Brain microvascular endothelial cell (primary cell): ENCODE measurements at places on chromosomes 1 and 21.

DNA sequence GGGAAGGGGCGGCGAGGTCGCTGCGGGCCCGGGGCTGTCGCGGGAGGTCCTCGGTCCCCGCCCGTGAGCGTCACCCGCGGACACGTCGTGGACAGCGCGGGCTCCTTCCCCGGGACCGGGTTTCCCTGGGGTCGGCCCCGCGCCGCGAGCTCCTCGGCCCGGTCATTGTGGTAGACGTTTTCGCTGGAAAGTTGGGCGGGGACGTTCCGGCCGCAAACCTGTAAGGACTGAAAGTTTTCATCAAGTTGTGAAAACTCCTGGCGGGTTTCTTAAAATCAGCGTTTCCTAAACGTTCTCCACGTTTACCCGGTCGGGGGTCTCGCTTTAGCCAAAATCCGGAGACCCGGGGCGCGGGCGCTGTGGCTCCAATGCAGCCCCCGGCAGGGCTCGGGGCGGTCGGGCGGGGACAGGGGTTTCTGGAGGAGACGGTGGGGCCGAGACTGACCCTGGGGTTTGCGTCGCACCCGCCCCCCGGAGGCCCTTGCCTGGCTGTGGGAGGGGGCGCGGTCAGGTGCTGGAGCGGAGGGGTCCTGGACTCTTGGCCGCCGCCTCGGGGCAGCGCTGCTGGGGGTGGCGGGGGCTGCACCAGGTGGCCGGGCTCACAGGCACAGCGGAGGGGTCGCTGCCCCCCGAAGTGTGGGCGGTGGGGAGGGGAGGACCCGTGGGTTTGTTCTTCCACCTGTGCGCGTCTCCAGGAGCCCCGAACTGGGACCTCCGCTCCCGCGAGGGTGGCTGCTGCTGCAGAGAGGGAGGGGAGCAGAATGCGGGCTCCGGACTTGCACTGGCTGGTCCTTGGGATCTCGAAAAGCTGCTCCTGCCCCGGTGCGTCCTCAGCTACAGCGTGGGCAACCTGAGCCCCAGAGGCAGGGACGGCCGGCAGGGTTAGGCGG, 827 bp downstream of the PRKCZ start:
- DNase-seq: no peak

- no peak for DNase-seq
Measured at GRCh38 chr1:234724516-234725176, 114.7 kb upstream of the IRF2BP2 start.

DNA sequence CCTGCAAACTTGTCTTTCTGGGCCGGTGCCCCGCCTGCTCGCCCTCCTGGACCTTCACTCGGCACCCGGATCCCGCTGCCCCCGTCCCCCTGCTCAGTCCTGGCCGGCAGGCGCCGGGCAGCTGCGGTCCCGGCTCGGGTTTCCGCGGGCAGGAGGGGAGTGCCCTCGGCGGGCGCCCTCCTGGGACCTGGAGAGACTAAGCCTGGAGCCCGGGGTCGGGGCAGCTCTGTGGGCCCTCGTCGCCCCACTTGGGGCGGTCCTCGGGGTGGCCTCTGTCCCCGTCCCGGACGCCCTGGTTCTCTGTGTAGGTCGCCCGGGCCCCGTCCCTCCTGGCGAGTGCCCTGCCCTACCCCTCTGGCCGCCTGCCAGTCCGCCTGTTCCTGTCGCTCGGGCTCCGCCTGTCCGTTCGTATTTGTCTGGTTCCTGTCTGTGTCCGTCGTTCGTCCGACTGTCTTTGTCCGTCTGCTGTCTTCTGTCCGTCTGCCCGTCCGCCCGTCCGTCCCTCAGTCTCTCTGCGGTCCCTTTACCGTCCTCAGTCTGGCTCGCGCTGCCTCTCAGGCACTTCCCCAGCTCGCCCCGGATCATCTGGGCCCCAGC, 490 bp downstream of the SERINC2 start:
- DNase-seq: peak; percentile 10

DNA sequence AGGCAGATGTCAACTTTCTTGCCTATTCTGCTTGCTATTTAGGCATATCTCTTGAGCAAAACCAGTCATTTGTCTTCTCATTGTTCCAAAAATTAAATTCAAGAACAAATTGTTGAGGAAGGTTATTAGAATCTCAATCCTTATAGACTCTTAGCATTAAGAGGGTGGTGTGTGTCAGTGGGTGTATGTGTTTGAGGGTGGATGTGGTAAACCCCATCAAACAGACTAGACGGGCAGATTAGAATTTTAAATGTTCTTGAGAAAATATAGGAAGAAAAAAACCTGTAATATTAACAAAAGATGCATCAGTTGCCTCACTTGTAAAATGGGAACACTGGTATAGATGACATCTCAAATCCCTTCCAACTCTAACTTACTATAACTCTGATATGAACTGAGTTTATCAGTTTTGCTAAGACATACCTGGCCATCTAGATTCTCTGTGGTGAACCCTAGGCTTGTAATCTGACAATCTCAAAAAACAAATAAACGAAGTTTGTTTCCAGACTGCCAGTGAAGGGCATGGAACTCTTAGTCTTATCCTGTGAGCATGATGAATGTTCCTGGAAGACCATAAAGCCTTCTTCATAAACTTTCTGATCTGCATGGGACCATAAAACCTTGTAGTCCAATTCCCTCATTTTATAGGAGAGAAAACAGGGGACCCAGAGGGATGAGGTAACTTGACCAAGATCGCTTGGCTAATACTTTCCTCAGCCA, 176.3 kb upstream of the SGIP1 start:
- no peak for DNase-seq

- peak; percentile 76 for DNase-seq
Measured at GRCh38 chr1:39625462-39626273, 13.8 kb downstream of the HEYL start.

GRCh38 chr1:239164451-239165180, 221.8 kb upstream of the CHRM3 start:
- no peak for DNase-seq

DNA sequence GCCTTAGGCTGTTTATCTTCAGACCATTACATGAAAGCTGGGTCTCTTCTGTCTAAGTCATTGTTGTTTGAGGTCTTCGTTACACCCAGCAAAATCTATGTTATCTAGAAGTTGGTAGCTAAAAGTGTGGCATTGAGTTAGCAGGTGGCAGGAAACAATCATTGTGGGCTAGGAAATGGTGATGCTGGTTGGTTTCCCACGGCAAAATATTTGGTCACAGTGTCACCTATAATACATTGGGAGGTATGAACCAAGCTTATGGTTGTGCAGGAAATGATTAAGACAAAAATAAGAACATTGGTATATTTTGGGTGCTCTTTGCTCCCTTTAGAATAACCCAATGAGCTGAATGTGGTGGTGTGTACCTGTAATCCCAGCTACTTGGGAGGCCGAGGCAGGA, 169.7 kb downstream of the TRIM33 start:
- DNase-seq: no peak

DNA sequence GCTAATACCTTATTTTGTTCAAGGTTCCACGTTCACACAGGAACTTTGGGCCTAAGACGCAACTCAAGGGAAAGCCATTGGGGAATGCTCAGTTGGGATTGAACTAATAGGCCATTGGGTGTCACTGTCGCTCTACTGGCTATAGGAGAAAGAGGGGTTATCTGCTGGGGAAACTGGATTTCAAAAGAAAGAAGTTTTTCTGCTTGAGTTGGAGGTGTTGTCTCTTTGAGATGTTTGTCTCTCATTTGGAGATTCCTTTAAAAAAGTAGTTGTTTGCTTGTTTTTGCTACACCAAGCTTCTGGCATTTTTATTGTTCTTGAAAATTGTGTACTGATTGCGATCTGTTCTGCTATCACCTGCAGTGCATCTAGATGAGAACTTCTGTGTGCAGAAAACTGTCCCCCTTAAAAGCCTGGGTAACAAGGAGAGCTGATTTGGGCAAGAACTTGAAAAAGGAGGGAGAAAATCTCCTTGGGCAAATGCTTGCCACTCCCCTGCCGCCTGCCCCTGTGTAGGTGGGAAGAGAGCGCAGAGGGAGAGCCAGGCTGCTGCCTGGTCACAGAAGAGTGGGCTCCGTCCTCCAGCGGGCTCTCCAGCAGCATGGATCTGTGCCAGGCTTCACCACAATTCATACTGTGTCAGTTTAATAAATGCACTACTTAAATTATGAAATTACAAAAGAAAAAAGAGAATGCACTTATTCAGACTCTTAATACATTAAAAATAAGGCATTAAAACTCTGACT, 39.9 kb downstream of the PEX14 start:
- DNase-seq: peak; percentile 33

- no peak for DNase-seq
Measured at GRCh38 chr1:160369087-160369486, 2.2 kb downstream of the NHLH1 start.

GRCh38 chr1:28865997-28866650, 48.2 kb upstream of the EPB41 start:
- DNase-seq: no peak

DNA sequence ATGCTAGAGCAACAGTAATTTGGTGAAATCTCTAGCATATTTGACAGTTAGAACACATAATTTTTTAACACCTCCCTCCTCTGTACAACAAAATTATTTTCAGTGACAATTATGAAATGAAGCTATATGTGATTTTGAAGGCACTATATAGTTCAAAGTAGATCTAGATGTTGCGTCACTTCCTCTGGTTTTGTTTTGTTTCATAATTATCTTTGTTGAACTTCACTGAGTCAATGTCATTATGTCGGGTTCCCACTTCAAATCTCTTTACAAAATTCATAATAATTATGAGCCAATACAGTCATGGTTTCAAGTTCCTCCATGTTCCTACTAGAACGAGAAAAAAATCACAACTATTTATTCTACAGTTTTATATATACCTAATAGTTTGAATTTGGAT, 254.8 kb upstream of the PLXNA2 start:
- DNase-seq: no peak

DNA sequence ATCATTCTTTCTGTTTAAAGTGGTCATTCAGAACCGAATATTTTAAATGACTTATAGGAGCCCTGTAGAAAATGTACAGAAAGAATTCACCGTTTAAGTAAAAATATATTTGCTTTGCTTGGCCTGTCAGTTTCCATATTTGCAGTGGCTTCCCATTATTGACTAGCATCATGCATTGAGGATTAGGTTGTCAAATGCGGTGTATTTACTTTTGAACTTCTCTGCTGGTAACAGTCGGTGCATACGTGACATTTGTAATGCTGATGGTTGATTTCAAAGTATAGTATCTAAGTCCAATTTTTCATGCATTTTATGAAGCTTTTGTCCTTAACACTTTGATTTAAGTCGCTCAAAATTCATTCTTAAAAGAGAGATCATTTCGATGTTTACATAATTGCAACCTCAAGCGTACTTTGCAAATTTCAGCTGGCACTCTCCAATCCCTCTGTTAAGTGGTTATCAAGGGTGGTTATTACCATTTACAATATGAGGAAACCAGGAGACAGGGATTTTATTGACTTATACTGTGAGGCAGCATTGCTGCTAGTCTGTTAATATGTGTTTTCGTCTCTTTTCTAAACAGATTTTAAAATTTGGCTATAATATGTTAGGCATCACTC, 201.6 kb downstream of the SDCCAG8 start:
- DNase-seq: no peak

- no peak for DNase-seq
Measured at GRCh38 chr1:95778217-95778616, 544.2 kb downstream of the RWDD3 start.

- no peak for DNase-seq
Measured at GRCh38 chr1:209688746-209689234, 13.6 kb downstream of the G0S2 start.

DNA sequence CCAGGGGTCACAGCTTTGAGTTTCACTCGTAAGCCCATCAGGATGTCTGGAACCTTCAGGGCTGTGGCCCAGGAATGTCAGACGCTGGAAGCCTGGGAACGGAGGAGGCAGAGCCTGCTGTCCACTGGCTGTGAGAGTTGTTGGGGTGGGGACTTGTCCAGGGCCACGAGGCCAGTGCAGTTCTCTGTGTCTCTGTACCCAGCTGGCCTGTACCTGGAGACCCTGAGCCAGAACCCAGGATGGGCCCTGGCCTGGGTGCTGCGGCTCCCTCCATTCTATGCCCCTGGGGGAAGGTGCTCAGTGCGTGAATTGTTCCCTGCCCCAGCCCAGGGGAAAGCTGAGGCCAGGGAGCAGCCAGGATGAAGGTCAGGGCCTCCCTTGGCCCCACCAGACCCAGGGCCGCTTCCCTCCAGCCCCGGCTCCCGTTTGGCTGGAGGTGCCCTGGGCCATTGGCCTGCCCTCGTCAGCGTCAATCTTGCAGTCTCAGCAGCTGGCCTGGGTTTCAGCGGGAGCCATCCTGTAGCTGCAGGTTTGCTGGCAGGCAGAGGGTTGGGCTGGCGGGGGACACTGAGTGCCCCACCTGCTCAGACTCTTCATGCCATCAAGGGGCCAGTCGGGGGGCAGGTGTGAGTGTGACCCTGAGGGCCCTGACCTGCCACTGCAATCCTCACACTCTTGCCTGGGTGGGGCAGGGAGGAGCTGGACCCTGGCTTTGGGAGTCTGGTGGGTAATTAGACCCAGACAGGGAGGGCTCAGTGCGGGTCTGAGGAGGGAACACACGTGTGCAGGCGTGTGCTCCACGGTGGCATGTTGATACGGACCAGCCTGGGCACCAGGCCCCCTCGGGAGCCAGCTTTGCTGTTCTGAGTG, 724 bp upstream of the CALML6 start:
- no peak for DNase-seq

DNA sequence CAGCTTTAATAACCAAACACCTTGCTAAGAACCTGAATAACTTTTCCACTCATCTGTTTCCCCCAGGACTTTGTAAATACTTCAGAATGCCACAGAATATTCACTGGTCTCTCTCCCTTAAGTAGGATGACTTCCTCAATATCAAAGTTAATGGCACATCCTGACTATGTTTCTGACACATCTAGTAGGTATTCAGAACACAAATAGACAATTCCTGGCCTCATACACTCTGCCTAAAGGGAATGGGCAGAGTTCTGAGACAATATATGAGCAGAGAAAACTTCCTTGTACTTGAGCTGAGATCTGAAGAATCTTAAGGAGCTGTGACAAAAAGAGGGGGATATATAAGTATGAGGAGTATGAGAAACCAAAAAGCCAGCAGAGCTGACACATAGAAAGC, 34.8 kb downstream of the ANKRD13C start:
- DNase-seq: peak; percentile 52

DNA sequence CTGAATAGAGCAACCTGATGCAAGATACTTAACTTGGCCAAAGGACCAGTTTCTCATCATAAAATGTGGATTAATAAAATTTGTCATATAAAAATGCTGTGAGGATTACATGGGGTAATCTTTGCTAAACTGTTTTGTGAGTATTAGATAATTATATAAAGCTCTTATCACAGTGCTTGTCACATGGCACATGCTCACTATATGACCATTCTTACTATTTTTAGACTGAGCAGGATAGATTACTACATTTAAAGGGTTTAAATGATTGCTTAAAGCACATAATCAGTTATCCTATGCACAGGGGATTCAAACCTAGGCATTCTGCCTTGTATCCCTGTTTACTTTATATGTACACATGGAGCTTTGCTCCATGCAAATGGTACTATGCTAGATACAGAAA, 82.9 kb upstream of the COL24A1 start:
- no peak for DNase-seq

DNA sequence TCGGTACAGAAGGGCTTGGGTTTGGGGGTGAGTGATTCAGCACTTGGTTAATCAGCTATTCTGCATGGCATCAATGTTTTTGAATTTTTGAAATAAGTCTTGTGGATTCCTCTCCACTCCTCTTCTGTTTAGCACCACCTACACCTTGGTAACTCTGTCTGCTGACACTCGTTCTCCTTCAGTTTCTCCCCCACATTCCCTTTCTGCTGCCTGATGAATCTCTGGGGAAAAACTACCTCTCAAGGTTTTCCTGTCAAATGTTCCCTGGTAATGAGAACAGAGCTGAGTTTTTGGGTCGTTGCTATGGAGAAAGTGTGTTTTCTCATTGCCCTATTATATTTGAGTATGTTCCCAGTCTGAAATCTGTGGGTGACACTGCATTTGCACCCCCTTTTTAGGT, 108.2 kb downstream of the GABPA start:
- DNase-seq: no peak

GRCh38 chr1:95012389-95012788, 60.4 kb downstream of the ALG14 start:
- DNase-seq: peak; percentile 90
